ENCODE measurements at places on chromosomes 1 and 21.

DNA sequence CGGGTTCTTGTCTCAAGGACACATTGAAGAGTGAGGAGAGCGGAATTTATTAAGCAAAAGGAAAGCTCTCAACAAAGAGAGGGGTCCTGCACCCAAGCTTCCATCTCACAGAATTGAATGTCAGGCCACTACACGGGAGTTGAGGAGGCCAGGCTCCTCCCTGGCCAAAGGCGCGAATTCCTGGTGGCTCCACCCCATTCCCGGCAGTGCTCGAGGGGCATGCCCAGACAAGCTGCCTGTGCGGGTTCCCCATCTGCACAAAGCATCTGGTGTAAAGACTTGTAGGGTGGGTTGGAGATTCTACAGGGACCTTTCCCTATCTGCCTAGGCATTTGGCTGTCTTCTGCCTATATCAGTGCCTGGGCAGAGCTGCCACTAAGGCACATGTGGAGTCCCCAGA lies 648.5 kb upstream of the PKN2 start:
- no peak for DNase-seq

DNA sequence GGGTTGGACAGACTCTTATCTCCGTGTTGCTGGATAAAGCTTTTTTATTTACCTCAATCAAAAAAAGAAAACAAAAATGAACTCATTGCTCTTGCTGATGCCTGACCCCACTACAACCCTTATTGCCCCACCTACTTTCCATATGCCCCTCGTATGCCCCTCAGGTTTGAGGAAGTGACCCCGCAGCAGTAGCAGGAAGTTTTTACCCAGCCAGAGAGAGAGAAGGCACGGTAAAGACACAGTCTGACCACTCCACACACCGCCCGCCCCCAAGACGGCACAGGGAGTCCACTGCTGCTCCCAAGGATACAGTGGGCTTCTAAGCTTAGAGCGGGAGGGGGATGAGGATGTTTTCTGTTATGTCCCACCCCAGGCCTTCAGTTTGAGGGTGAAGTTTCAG lies 9.8 kb downstream of the PLEKHO1 start:
- no peak for DNase-seq

- DNase-seq: no peak
Measured at GRCh38 chr1:22572818-22573217, 9.5 kb downstream of the EPHA8 start.

DNA sequence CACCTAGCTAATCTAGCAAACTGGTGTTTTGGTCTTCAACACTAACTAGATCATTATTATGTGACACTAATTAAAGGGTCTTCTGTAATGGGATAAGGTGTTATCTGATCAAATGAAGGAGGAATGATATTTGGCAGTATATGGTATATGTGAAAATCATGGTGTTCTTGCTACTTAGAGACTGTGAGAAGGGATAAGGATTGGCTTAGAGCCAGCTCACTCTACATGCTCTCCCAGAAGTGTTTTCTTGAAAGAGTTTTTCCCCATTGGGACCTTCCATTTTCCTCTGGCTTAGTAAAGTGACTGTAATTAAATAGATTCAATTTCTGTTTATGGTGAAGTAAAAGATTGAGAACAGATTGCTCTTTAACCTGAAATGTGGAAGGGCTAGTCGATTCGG lies 71.2 kb upstream of the RGL1 start:
- DNase-seq: no peak

DNA sequence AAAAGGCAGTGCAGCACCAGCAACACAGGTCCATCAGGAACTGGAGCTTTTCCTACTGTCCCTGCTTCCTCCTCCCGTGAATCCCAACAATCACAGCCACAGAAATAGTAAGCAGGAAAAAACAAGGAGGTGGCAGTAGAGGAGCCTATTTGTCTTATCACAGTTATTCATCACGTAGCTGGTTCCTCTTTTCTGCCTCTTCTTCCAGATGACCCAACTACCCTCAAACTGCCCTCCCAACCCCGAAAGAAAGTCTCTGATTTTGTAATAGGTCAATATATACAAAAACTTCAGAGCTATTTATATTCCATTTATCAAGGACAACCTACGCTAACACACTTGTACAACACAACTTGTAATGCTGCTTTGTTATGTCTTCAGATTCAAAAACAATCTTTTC lies 21.4 kb downstream of the GNB1 start:
- DNase-seq: no peak

- DNase-seq: no peak
Measured at GRCh38 chr1:239098400-239099037, 287.8 kb upstream of the CHRM3 start.

DNA sequence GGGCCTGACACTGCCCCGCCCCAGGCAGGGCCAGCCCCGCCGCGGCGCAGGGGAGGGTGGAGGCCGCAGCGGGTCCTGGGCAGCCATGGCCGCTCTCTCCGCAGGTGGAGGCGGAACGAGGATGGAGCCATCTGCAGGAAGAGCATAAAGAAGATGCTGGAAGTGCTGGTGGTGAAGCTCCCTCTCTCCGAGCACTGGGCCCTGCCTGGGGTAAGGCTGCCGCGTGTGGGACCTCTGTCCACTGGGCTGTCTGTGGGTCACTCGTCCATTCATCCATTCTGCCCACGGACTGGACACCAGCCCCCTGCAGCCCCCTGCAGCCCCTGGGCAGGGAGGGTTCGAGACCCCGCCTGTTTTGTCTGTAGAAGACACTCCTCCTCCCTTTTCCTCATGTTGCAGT lies 18.4 kb upstream of the LRRC3 start:
- no peak for DNase-seq

- no peak for DNase-seq
Measured at GRCh38 chr1:228216371-228217320, 8.8 kb downstream of the OBSCN start.

GRCh38 chr1:27522432-27523336 lies 32.7 kb upstream of the WASF2 start:
- DNase-seq: peak; percentile 88

GRCh38 chr1:27593678-27594563 lies 10.0 kb downstream of the AHDC1 start:
- DNase-seq: no peak

- no peak for DNase-seq
Measured at GRCh38 chr1:230359992-230360668, 66.0 kb downstream of the PGBD5 start.

DNA sequence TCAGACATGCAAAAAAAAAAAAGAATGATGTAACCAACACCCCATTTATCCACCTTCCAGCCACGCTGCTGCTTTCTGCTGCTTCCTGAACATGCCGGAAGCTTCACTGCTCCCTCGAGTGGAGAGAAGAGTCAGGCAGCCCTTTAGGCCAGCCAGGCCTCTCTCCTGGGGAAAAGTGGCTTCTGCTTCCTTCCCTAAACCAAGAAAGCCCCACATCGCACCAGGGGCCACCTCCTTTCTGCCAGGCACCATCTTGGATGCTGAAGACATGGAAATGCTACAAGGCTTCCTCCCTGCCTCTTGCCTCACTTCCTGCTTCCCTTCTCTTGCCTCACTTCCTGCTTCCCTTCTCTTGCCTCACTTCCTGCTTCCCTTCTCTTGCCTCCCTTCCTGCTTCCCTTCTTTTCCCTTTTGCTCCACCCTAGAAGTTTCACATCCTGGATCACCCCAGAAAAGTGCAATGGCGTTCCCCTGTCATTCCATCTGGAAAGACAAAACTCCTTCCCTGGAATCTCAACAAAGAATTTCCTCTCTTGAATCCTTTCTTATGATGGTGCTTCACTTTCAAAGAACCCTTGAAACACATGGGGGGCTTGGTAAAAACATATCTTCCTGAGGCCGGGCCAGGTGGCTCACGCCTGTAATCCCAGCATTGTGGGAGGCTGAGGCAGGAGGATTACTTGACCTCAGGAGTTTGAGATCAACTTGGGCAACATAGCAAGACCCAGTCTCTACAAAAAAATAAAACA lies 18.7 kb downstream of the TNFRSF8 start:
- no peak for DNase-seq
